ENCODE measurements at places on chromosomes 12 and 14.
A peak's percentile ranks its signal among the peaks of the same experiment; 100 is the strongest.

GRCh38 chr12:122097927-122098756 is 19.6 kb downstream of the MLXIP start:
- no peak for DNase-seq

DNA sequence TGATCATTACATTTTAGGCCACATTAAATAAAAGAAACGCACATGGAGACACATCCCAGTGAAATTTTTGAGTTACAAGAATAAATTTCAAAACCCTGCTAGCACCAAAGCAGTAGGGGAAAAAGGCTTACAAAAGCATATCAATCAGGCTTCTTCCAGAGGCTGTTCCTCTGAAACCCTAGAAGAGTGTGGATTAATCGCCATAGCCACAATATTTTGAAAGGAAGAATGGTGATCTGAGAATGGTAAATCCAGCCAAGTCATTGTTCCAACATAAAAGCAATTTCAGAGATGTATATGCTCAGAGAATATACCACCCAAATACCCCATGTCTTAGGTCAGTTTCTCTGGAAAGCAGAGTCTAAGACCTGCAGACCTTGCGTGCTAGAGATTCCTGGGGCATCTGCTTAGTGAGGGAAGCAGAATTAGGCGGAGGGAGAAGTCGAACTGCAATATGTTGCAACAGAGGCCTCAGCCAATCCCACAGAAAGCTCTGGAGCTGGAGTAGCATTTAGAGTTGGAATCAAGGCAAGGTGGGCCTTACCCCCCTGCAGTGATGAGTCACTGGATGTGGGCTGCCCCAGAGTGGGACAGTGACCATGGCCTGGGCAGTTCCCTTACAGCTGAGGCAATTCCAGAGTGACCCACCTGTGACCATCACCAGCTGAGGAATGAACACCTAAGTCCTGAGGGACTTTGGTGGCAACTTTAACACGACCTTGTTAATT is 125.2 kb downstream of the NTF3 start:
- DNase-seq: no peak

- DNase-seq: no peak
Measured at GRCh38 chr12:32661706-32662105, 17.4 kb upstream of the DNM1L start.

- no peak for DNase-seq
Measured at GRCh38 chr12:106353175-106353574, 4.4 kb upstream of the POLR3B start.

DNA sequence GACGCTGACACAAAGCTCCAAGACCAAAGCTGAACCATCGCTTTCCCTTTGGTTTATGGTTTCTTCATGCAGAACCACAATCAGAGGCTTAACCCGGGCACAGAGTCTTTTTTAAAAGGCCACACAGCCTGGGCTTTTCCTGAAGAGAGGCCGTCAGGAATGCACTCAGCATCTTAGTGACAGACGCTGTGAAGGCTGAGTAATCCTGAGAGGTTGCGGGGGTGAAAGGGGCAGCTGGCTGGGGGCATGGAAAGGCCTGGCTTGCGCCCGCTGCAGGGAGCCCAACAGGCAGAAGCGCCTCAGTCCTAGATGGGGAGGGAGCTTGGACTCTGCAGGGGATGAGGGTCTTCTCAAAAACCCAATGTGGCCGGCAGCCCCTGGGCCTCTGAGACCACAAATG is 13.6 kb downstream of the CTDSP2 start:
- no peak for DNase-seq

GRCh38 chr14:68792678-68792978 is 239 bp downstream of the ZFP36L1 start:
- no peak for DNase-seq

DNA sequence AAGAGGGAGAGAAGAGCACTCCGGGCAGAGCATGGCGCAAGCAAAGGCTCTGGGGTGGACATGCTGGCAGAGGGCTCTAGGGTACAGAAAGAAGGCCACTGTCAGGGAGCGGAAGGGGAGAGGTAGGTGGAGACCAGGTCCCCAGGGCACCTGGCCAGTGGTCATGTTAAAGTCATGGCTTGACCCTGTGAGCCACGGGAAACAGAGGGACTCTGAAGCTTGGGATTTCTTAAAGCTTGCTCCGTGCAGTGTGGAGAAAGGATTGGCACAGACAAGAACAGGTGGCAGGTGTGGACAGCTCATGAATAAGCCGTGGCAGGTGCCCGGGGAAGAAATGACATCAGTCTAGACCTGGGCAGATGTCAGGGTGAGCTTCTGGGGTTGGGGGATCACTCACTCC is 413.8 kb downstream of the BCL11B start:
- DNase-seq: no peak

DNA sequence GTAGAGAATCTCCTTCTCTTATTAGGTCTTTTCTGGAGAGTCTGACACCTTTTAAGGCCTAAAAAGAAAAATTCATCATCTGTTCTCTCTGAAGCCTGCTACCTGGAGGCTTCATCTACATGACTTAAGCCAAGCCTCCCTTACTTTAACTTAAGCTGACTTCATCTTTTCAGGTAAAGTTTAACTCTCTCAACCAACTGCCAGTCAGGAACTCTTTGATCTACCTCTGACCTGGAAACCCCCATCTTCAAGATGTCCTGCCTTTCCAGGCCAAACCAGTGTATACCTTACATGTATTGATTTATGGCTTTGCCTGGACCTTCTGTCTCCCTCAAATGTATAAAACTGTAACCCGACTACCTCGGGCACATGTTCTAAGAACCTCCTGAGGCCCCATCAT is 17.5 kb downstream of the GSTZ1 start:
- no peak for DNase-seq

- no peak for DNase-seq
Measured at GRCh38 chr12:110343736-110344555, 59.6 kb downstream of the ANAPC7 start.

GRCh38 chr14:95229749-95230148 is 72.4 kb upstream of the DICER1 start:
- no peak for DNase-seq

DNA sequence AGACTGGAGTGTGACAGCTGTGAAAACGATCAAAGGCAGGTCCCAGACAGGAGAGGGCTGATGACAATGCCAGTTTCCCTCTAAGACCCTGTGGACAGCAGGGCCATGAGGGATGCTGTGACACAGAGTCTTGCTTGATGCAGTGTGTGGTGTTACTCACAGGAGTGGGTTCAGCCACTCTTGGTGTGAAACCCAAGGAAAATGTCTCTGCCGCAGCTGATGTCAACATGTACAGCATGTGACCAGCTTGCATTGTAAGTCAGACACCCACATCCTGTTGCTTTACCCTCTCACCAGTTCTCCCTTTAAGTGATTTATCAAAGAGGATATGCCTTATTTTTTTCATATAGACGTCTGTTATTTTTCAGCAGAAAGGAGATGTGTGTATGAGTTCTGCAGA is 268.6 kb downstream of the BTG1 start:
- DNase-seq: peak; percentile 79

DNA sequence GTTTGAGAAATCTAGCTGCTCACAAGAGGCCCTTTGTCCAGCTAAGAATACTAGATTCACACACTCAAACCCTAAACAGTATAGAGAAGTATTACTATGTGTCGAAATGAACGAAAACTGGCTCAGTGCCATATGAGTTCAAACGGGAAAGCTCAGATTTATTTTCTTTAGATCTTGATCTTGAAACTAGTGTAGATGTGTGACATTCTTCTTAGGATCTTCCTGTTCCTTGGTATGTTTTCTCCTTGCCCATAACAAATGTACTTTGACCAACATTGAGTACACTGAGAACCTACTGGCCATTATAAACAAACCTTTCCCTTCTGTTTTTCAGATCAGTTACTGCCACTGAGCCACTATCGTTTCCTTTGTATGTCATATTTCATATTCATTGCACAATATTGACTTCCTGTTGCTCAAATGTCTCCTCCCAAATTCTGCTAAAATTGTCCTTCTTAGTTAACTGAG is 21.3 kb downstream of the MYBPC1 start:
- DNase-seq: no peak

- DNase-seq: no peak
Measured at GRCh38 chr12:128863957-128864356, 10.7 kb downstream of the GLT1D1 start.

GRCh38 chr14:96108061-96108795 is 69.1 kb downstream of the C14orf132 start:
- no peak for DNase-seq

- peak; percentile 33 for DNase-seq
Measured at GRCh38 chr14:68210729-68211299, 391.2 kb downstream of the RAD51B start.

DNA sequence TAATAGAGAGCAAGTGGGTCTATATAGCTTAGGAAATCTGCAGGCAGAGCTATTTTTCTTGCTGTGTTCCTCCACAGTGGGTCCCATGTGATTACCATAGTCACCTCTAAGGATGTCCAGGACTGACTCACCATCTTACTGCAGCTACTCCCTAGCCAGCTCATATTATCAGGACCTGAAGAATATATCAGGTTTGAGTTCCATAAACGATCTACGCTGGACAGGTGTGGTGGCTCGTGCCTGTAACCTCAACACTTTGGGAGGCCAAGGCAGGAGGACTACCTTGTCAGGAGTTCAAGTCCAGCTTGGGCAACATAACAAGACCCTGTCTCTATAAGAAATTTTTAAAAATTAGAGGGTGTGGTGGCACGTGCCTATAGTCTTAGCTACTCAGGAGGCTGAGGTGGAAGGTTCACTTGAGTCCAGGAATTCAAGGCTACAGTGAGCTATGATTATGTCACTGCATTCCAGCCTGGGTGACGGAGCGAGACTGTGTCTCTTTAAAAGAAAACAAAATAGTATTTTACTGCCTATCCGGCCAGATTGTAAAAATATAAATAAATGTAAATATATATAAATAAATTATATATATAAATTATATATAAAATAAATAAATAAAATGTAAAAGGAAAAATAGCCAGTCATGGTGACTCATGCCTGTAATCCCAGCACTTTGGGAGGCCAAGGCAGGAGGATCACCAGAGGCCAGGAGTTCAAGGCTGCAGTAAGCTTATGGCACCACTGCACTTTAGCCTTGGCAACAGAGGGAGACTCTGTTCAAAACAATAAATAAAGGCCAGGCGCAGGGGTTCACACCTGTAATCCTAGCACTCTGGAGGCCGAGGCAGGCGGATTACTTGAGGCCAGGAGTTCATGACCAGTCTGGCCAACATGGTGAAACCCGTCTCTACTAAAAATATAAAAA is 6.9 kb upstream of the SPRYD4 start:
- DNase-seq: no peak

- DNase-seq: no peak
Measured at GRCh38 chr12:22627371-22627770, 2.4 kb downstream of the ETNK1 start.

GRCh38 chr14:105026033-105026785 is 5.3 kb upstream of the CDCA4 start:
- DNase-seq: no peak

DNA sequence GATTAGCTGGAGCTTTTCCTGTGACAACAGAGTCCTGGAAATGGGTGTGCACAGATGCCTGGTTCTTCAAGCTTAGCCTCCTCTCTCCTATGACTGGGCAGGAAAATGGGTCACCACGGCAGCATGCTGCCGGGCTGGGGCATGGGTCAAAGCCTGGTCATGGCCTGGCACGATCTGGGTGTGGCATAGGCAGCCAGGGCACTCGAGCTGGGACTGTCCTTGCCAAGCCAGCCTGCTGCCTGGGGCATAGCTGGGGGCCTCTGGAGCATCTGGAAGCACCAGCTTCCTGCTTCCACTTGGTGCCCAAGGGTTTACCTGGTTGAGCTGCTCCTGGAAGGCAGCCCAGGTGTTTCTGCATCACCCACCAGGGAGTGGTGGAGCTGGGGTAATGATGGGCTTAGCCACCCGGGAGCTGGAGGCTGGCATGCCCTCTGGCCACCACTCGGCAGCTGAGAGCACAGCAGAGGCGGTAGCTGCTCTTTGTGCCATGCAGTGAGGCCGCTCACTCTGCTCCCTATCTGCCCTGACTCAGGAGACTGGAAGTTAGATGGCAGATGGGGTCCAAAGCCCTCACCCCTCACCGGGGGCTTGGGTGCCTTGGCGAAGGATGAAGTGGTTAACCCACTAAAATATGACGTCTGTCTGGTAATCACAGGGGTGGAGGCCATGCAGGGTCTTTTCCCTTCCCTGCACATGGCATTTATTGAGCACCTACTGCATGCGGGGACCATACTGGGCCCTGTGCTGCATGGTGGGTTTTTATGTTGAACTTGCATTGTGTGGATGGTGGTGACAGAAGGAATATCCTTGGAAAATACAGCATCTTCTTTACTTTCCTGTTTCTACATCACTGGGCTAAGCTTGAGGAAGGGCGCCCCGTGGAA is 1.7 kb downstream of the OTUB2 start:
- DNase-seq: no peak

DNA sequence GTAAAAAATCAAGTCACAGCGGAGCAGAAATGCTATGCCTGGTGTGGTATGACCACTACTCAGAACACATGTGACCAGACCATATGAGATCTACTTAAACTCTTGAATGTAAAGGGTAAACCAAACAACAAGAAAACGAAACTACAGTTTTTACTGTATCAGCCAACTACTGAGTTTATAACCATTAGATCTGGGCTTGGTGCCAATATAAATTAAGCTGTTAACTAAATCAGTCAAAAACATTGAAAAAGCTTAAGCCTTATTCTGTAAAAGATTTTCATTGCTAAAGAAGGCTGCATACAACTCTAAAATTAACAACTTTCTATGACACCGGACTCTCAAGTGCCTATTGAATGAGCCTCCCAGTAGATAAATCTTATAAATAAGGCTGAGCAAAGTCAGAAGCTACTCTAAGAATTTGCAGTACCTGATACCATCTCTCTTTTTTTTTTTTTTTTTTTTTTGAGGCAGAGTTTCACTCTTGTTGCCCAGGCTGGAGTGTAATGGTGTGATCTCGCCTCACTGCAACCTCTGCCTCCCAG is 35.4 kb downstream of the SPTLC2 start:
- no peak for DNase-seq

- no peak for DNase-seq
Measured at GRCh38 chr14:54483846-54484245, 4.9 kb downstream of the GMFB start.

GRCh38 chr12:109731231-109731731 is 17.7 kb downstream of the FAM222A start:
- no peak for DNase-seq

DNA sequence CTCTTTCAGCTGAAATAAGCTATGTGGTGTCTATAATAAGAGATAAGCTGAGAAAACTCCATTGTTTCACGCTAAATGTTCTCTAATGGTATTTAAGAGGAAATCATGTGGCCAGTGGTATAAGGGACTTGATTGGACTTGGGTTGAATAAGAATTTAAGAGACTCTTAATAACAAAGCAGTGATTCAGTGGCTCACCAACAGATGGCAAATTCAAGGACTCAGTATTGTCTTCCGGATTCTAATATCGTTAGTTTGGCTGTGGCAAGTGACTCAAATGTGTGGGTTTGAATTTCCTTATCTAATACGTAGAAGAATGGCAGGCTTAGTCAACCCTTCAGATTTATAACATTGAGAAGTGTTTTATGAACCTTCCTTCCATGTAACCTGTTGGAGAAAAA is 49.1 kb upstream of the KCNH3 start:
- DNase-seq: no peak

- DNase-seq: no peak
Measured at GRCh38 chr12:132287391-132288238, 41.8 kb downstream of the GALNT9 start.

GRCh38 chr14:38203929-38204718 is 3.6 kb upstream of the SSTR1 start:
- DNase-seq: no peak

GRCh38 chr14:94555991-94556390 is 5.3 kb upstream of the SERPINA4 start:
- DNase-seq: no peak

- DNase-seq: no peak
Measured at GRCh38 chr12:79309039-79309438, 381.7 kb downstream of the PAWR start.

GRCh38 chr12:50764286-50765094 is 589 bp downstream of the ATF1 start:
- peak; percentile 75 for DNase-seq
